ENCODE measurements at places on chromosomes 13 and 19.

DNA sequence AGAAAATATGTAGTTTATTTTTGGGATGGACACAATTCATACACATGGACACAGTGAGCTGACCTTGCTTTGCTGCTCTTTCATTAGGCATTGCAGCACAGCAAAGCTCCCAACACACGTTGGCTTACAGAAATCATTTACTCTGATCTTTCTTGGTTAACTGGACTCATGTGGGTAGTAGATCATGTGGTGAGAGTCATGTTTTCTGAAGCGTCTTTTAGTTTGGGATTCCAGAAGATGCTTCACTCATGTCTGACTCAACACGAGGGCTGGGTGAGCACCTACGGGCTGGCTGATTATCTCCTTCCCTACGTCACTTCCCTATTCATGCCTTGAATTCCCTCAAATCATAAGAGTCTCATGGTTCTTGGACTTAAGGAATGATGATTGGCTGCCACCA, 12.1 kb upstream of the LGALS16 start:
- no peak for DNase-seq

- no peak for DNase-seq
Observed at GRCh38 chr13:30480292-30480950, 14.7 kb upstream of the HMGB1 start.

- no peak for DNase-seq
Observed at GRCh38 chr13:77653301-77653700, 44.2 kb upstream of the SLAIN1 start.

DNA sequence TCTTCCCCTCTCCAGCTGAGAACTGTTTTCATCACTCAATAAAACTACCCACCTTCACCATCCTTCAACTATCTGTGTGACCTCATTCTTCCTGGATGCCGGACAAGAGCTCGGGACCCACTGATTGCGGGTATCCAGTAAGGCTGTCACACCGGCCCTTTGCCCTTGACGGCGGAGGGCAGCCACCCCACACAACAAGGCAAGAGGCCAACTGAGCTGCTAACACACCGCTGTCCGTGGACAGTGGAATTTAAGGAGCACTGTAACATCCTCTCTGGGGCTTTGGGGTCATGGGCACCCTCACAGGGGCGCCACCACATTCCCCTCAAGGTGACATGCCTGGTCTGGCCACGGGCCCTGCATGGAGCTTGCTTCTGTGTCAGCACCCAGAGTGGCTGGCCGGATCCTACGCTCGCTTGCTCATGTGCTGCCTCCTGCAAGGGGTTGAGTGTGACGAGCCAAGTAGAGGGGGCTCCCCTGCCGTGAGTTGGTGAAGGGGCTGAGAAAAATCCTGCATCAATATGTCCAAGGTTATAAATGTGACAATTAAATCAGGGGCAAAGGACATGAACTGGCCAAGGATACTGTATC, 31.4 kb downstream of the LHFPL6 start:
- no peak for DNase-seq

GRCh38 chr13:27280009-27280656, 9.5 kb downstream of the RASL11A start:
- DNase-seq, result no peak

DNA sequence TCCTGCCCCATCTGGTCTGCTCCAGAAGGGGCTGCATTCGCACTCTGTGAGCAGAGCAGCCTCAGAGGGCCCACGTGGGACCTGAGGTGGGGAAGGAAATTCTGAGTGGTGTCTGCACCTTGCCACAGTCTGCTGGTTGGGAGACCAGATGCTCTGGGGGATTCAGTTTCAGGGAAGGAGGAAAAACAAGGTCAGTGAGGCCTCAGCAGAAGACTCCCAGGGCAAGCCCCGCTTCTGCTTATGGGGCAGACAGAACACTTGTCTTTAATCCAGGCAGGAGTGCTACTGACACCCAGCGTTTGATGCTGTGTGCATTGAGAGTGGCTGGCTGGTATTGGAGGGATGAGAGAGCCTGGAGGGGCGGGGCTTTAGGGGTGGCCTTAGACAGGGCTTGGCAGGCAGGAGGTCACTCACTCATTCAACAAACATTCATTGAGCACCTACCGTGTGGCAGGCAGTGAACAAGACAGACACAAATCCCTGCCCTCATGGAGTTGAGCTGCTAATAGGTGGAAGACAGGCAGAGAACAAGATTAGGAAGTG, 4.9 kb upstream of the CLEC17A start:
- DNase-seq, result no peak

DNA sequence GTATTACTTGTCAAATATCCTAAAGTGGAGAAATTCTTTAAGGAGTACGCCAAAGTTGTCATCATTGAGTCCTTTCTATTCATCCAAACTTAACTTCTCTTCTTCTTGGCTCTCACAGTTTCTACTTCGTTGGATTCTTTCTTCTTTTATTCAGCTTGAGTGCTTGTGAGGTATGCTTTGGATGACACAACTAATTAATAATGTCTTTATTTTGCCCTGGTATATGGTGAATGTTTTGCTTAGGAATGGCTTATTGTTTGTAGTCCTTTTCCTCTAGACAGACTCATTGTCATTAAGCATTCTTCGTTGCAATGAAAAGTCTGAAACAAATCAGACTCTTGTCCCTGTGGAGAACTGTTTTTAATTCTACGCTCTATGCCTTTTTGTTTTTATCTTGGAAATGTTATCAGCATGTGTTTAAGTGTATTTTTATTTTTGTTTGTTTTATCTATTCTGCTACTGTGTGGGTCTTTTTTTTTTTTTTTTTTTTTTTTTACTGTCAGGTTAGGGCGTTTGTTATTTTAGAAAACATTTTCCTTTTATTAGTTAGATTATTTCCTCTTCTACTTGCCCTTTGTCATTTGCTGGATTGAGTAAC, 471.5 kb downstream of the GPC6 start:
- no peak for DNase-seq

GRCh38 chr13:108368250-108368905, 98.9 kb downstream of the TNFSF13B start:
- DNase-seq, result no peak

DNA sequence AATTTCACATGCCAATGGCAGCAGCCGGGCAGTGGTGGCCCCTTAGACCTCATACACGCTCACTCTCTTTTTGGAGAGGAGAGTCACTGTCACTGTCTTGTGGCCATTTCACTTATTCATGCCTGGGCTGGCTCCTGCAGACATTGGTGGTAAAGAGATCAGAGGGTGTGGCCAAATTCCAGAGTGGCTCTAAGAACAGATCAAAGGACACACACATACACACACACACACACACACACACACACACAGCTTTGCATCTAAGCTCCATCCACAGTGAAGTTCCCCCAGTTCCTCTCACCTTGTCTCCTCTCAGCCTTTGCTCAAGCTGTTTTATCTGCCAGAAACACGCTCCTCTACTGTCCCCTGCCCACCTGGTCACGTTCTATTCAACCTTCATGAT, 46.5 kb upstream of the KPNA3 start:
- DNase-seq, result no peak

DNA sequence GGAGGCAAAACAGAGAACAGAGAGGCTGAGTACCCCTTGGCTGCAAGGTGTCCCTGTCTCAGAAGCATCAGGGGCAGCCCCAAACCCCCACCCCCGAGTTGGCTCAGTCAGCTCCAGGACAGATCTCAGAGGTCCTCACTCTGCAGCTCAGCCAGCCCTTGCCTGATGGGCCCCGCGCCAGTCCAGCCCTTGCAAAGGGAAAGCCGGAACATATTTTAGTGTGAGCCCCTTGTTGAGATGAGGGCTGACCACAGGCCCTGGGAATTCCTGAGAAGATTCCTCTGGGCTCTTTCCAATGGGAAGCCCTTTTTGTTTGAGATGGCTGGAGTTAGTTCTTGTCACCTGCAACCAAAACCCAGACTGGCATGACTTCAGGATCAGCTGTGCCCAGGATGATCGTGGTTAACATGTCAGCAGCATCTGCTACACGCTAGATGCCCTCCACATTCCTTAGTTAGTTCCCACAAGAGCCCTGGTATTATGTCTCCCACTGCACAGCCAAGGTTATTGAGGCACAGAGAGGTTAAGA, 33.9 kb upstream of the CCNE1 start:
- DNase-seq, result no peak

DNA sequence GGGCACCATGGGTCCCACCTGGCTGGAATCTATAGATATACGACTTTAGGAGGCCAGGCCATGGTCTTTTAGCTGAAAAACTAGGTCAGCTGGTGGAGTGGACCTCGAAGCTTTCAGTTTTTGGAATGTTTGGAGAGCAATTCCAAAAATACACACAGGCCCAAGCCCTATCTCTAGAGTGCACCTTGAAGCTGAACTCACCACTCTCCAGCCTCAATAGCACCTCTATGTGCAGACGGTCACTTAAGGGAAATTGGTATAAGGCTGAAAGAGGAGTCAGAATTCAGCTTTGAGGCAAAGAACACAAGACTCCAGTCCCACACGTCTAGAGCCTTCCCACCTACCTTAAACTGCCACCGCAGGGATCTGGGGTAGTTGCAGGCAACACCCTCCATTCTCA, 56.4 kb upstream of the KATNAL1 start:
- DNase-seq, result no peak

DNA sequence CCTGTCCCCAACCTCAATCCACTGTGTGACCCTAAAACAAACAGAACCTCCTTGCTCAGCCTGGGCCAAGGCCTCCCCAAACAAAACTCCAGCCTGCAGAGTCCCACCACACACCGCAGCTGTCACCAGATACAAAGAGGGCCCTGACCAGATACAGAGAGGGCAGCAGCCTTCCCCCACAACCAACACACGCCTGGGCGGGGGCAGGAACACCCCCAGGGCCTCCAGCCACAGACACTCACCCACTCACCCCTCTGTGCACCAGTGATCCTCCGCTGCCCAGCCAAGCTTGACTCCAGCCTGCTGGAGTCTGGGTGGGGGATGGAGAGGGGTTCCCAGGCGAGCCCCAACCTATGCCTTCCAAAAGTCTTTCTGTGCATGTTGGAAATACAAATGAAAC, 5.9 kb upstream of the CIRBP start:
- DNase-seq, result no peak

- no peak for DNase-seq
Observed at GRCh38 chr19:54804101-54804500, 691 bp downstream of the KIR2DL4 start.

DNA sequence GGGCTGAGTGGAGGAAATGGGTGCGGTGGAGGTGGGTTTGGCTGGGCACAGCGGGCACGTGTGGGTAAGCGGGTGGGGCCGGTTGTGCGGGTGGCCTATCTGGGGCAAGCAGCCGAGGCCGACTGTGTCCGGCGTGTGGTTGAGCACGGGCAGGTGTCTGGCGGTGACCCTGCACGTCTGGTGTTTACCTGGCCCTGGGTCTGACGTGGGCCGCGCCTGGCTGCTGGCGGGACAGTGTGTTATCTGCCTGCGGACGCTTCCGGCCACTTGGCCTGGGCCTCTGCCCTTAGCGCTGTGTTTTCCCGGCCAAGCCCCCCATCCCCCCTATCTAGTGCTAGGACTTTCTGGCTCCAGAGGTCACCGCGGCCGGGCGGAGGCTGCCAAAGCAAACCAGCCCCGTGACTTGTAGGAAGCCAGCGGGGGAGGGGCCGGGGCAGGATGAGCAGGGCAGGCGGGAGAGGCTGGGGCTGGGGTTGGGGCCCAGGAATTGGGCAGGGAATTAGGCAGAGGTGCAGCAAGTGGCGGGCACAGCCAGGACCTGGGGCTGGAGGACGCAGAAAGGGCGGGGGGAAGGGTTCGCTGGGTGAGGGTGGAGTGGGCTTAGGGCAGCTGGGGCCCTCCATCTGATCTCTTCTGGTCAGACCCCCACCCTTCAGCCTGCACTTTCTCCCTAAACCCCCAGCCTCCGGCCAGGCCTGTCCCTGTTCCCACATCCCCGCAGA, 534 bp upstream of the HPN start:
- peak; percentile 63 for DNase-seq

DNA sequence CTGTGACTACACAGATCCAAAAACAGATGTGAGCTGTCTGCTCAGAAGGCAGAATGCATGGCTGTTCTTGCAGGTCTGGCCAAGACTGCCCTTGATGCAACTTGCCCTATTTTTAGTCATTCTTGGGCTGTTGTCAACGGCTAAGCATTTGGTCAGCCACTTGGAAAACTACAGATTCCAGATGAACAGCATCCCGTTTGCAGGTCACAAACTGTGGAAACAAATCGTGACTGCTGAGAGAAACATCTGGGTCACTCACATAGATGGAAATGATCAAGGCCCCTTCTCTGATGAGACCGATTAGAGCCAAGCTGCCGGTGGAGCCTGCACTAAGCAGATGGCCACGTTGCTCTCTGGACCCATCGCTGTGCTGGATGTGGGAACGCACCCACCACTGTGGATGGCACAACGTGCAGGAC, 15.4 kb upstream of the METTL21C start:
- DNase-seq, result no peak

GRCh38 chr19:55345818-55346724, 6.4 kb downstream of the KMT5C start:
- DNase-seq, result no peak

- DNase-seq, result peak; percentile 33
Observed at GRCh38 chr13:113904411-113904810, 40.5 kb upstream of the GAS6 start.

DNA sequence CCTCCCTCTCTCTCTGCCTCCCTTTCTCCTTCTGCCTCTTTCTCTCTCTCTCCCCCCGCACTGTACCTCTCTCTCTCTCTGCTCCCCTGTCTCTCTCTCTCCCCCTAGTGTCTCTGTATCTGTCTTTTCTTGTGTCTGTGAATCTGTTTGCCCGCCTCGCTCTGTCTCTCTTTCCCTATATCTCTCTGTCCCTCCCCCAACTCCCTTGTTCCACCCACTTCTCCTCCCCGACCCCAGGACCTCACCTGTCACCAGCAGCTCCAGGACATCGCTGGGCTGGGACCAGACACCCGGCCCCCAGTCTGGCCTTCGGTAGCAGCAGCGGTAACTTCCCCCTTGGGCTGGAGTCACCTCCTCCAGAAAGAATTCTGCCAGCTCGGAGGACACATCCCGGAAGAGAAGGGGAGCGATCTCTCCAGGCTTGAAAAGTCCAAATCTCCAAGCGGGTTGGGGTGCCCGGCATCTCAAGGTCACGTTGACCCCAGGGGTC, 3.9 kb downstream of the OSCAR start:
- DNase-seq, result peak; percentile 50

DNA sequence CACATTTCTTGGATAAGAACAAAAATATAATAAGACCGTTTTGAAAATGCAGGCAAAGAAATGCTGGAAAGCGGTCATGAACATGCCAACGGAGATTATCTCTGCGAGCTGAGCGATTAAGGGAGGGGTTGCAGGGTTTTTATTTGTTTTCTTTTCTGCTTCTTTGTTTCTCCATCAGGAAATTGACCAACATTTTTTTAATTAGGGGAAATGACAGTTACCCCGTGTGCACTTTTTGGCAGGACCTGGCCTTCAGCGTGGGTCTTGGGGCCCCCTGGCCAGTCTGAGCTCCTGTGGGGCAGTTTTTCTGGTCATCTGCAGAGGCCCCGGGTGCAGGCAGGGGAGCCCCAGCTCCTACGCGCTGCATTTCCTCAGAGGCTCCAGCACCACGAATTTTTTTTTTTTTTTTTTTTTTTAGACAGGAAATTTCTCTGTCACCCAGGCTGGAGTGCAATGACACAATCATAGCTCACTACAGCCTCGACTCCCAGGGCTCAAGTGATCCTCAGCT, 31.3 kb upstream of the HOMER3 start:
- no peak for DNase-seq
